IPS DF 6.9 (cell line): ENCODE measurements at places on chromosomes 13 and 19.

DNA sequence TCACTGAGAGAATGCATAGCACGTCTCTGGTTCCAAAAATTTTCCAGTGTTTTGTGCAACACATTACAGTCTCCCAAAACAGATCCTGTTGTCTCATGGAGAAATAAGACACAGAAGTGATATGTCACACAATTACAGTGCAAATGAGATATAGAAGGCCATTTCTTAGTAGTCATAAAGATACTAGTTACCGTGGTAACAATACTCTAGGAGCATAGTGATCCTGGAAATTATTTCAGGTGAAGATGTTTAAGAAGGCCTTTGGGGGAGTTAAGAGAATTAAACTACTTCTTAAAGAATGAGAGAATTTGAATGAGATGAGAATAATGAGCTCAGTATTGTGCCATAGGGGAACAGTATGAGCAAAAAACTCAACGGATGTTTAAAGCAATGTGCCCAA is 628.0 kb upstream of the MIR17HG start:
- H3K4me1 ChIP-seq, result no peaks in the 10 kb centered on the region
- no peaks in the 10 kb centered on the region for H3K27me3 ChIP-seq
- H3K4me3 ChIP-seq, result no peak overlapping the region
- H3K36me3 ChIP-seq, result no peaks in the 10 kb centered on the region

- no peaks in the 10 kb centered on the region; the same call in 1 of the 2 replicates for H3K27me3 ChIP-seq
- H3K27ac ChIP-seq, result no peak overlapping the region
- H3K4me3 ChIP-seq, result no peak overlapping the region
- H3K4me1 ChIP-seq, result peaks cover 6% of the 10 kb centered on the region
- DNase-seq, result no peak
- no peaks in the 10 kb centered on the region for H3K36me3 ChIP-seq
These were observed 4.7 kb upstream of the PTGIR start for GRCh38 chr19:46629546-46630025.

DNA sequence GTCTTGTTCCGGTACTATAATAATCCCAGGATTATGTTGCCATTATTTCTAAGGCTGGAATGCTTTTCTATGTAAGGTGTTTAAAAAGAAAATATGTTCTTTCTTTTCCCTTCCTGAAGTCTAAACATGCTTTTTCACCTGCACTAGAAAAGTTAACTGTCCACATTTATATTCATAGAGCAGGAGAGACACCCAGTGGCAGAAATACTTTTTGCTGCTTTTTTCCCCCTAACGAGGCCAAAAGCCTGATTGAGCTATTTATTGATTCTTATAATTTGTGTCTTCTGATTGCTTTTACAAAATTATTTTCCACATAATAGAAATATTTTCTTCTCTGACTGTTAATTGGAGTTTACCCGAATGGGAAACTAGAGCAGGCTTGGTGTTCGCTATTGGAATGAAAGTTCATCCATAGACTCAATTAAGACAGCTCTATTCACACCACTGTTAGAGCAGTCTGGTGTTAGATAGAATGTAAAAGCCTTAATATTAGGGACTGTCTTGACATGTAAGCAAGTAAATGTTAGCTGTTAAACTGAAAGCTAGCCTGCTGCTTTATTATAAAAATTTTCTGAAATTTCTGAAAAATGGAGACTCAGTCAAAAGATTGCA is 15.8 kb downstream of the GPR180 start:
- H3K27me3 ChIP-seq, result no peaks in the 10 kb centered on the region
- no peaks in the 10 kb centered on the region for H3K36me3 ChIP-seq
- DNase-seq, result no peak

DNA sequence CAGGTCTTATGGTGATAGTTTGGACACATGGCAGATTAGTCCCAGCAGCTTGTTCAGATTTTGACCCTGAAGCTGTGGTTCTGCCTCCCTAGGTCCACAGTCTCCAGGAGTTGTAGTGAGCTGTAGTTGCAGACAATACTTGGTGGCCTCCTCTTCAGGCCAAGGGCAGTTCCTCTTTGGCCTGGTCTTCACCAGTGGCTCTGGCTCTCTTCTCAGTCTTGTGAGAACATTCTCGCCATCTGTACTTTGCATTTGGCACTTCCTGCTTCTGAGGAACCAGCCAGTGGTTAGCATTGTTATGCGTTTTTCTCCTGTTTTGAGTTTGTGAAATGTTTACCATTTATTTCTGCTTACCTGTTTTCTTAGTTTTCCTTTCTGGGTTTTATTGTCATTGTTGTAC is 40.7 kb downstream of the PCCA start:
- DNase-seq, result no peak
- no peak overlapping the region for H3K27ac ChIP-seq
- H3K4me3 ChIP-seq, result no peak overlapping the region
- peaks cover 5% of the 10 kb centered on the region for H3K4me1 ChIP-seq
